ENCODE measurements at places on chromosomes 3 and 15.

DNA sequence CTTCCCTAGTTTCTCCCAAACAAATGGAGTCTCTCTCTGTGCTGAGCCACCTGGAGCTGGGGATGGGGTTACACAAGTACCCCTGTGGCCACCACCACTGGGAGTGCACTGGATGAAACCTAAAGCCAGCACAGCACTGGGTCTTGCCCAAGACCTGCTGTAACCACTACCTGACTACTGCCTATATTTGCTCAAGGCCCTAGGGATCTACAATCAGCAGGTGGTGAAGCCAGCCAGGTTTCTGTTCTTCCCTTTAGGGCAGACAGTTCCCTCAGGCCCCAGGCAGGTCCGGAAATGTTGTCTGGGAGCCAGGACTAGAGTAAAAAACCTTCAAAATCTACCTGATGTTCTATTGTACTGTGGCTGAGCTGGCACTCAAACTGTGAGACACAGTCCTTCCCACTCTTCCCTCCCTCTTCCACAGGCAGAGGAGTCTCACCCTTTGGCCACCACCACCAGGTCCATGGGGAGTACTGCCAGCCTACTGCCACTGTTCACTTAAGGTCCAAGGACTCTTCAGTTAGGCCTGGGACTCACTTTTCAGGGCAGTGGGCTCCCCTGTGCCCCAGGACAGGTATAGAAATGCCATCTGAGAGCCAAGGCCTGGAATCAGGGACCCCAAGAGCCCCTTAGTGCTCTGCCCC, 23.8 kb downstream of the C3orf20 start:
- no peak for DNase-seq

DNA sequence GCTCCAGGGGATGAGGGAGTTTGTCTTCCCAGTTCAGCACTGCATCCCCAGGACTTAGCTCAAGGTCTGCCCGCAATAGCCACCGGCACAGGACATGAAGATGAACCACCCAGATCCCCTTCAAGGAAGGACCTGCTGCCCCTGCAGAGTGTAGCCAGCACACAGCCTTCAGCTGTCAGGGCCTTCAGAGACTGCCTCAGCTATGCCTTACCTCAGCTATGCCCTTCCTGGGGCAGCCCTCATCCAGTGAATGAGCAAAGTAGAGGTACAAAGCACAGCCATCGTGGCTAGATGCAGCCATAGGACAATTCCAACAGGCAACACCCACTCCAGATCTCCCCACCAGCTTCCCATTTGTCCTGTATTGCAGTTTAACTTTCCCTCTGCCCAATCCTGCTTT, 291.2 kb upstream of the STT3B start:
- no peak for DNase-seq

- DNase-seq: peak; percentile 71
Measured at GRCh38 chr3:16884084-16884747, 539 bp upstream of the PLCL2 start.

- no peak for DNase-seq
Measured at GRCh38 chr15:26744894-26745293, 28.0 kb downstream of the GABRB3 start.

DNA sequence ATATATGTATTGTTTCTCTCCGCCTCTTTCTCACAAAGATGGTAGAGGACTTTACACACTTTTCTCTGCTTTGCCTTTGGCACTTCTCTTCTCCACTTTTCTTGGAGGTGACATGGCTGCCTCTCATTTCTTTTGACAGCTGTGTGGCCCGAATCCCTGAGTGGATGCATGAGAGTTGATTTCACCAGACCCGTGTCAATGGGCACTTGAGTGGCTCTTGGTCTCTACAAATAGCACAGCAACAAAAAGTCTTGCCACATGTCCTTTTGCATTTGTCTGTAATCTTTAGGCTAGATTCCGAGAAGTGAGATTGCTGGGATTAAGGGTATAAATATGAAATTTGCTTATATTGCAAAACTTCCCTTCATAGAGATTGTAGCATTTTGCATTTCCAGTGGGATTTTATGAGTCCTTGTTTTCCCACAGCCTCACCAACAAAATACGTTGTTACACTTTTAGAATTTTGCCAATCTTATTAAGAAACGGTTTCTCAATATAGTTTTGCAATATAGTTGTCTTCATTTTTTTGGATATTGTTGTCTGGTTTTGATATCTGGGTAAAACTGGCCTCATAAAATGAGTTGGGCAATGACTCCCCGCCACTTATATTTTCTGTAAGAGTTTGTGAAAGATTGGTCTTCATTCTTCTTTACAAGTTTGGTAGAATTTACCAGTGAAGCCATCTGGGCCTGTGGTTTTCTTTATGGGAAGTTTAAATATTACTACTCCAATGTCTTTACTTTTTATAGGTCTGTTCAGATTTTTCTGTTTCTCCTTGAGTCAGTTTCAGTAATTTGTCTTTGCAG, 5.2 kb upstream of the TRPM1 start:
- DNase-seq: no peak

DNA sequence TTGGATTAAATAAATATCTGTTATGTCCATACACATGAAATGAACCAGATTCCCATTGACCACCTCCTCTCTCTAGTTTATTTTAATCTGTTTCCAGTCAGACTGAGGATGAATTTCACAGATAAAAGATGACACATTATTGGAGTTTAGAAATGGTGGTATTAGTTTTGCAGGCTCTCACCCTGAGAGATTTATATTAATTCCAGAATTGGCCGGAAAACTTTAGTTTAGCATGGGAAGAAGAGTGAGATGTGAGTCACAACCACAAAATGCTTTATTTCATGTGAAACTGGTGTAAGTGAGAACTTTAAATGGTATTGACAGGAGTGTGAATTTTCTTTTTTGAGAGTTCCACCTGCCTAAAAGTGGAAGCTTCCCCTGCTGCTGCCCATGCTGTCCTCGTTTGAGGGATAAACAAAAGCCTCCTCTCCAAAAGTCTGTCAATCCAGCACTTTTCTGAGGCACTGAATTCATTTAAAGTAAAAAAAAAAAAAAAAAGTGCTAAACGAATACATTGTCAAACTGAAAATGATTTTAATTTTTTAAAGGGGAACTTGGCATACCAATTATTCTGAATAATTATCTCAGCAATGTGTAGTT, 65.1 kb upstream of the EPHA3 start:
- DNase-seq: no peak

- no peak for DNase-seq
Measured at GRCh38 chr3:169558371-169558770, 105.1 kb downstream of the MECOM start.

- no peak for DNase-seq
Measured at GRCh38 chr3:141619450-141619849, 118.6 kb upstream of the RNF7 start.

- DNase-seq: no peak
Measured at GRCh38 chr3:31714495-31715280, 182.0 kb downstream of the STT3B start.

- no peak for DNase-seq
Measured at GRCh38 chr3:148625095-148625736, 72.5 kb upstream of the AGTR1 start.

DNA sequence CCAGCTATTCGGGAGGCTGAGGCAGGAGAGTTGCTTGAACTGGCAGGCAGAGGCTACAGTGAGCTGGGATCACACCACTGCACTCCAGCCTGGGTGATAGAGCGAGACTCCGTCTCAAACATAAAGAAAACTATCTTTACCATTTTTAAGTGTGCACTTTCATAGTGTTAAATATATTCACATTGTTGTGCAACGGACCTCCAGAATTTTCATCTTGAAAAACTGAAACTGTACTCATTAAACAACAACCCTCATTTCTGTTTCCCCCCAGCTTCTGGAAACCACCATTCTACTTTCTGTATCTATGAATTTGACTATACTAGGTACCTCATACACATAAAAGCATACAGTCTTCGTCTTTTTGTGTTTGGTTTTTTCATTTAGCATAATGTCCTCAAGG, 375.1 kb downstream of the SHQ1 start:
- DNase-seq: no peak
